COLO829 (cell line): ENCODE measurements at places on chromosomes 16 and 17.

GRCh38 chr16:54070789-54071343 is 215.7 kb downstream of the IRX3 start:
- DNase-seq: no peak

- no peak for DNase-seq
Measured at GRCh38 chr17:1180958-1181752, 1.4 kb upstream of the ABR start.

GRCh38 chr16:23301251-23302044 is 654 bp upstream of the SCNN1B start:
- DNase-seq: no peak

- DNase-seq: no peak
Measured at GRCh38 chr17:15185625-15185991, 79.5 kb downstream of the PMP22 start.

- DNase-seq: no peak
Measured at GRCh38 chr16:16867973-16868372, 489.0 kb downstream of the NPIPA7 start.

GRCh38 chr17:81840826-81841778 is 6.3 kb upstream of the PPP1R27 start:
- DNase-seq: no peak

- no peak for DNase-seq
Measured at GRCh38 chr17:44759086-44759915, 513 bp downstream of the ADAM11 start.

DNA sequence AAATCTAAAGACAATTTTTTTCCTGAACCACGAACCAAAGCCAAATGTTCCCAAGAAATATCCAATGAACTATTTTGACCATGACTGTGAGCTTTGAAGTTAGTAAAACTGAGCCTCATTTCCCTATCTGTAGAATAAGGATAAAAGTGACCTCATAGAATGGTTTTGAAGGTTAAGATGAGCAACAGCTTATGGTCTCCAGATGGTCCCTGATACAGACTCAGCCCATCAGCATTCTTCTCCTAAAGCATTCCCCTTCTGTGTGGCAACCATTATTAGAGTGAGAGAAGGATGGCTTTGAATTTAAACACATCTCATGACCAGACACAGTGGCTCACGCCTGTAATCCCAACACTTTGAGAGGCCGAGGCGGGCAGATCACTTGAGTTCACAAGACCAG is 70.1 kb downstream of the COPRS start:
- no peak for DNase-seq

DNA sequence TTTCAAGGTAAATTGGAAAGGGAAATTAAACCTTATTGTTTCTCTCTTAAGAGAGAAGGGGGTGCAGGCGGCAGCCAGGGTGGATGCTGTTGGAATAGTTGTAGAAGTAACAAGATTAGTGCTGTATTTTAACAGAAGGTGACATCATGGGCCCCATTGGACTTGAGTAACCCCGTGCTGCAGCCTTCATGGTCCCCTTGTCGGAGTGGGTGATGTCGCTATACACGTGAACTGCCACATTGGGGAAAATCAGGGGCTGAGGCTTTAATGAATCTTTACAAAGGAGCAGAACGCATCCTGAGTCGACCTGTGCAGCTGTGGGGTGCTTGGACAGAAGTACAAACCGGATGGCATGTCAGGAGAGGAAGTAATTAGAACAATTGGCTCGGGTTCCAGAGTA is 3.2 kb downstream of the SNX11 start:
- no peak for DNase-seq

- DNase-seq: no peak
Measured at GRCh38 chr16:83306961-83307593, 500.7 kb upstream of the HSBP1 start.

GRCh38 chr17:34728771-34729310 is 149.5 kb downstream of the TMEM132E start:
- DNase-seq: no peak

- no peak for DNase-seq
Measured at GRCh38 chr17:63285551-63285950, 160.6 kb downstream of the CYB561 start.

DNA sequence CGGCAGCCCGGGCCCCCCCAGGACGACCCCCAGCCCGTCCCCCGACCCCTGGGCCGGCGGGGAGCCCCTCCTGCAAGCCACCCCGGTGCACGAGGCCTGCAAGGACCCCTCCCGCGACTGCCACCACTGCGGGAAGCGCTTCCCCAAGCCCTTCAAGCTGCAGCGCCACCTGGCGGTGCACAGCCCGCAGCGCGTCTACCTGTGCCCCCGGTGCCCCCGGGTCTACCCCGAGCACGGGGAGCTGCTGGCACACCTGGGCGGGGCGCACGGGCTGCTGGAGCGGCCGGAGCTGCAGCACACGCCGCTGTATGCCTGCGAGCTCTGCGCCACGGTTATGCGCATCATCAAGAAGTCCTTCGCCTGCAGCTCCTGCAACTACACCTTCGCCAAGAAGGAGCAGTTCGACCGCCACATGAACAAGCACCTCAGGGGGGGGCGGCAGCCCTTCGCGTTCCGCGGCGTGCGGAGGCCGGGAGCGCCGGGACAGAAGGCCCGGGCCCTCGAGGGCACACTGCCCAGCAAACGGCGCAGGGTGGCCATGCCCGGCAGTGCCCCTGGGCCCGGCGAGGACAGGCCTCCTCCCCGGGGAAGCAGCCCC is 15.6 kb upstream of the ZFPM1 start:
- DNase-seq: no peak

GRCh38 chr16:74100395-74101326 is 196.0 kb upstream of the PSMD7 start:
- no peak for DNase-seq

DNA sequence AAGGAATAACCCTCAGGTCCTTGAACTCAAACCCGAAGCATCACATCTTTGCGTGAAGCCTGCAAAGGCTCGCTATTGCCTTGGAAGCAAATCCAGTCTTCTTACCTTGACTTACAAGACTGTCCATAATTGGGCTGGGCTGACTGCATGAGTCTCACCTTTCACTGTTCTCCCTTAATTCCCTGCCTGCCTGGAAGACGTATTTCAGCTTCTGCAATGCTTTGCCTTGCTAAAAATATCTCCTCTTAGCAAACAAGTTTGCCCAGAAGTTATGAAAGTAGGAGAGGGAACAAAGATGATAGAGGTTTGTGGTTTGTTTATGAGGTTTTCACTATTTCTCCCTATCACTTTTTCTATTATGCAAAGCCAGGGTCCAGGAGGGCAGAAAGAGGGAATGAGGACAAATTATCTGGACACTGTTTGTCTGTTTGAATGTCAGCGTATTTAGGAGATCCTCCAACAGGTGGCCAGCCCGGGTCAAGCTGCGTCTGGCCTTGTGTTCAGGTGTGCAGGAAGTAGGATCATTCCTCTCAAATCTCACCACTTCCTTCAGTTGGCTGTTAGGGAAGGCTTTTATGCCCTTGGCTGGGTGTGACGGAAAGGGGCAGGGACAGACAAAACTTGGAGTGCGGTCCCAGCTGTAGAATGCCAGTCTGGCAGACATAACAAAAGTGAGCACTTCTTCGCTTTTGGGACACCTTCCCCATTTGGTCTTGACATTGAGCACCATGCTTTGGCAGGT is 488.9 kb downstream of the CDH13 start:
- DNase-seq: no peak

DNA sequence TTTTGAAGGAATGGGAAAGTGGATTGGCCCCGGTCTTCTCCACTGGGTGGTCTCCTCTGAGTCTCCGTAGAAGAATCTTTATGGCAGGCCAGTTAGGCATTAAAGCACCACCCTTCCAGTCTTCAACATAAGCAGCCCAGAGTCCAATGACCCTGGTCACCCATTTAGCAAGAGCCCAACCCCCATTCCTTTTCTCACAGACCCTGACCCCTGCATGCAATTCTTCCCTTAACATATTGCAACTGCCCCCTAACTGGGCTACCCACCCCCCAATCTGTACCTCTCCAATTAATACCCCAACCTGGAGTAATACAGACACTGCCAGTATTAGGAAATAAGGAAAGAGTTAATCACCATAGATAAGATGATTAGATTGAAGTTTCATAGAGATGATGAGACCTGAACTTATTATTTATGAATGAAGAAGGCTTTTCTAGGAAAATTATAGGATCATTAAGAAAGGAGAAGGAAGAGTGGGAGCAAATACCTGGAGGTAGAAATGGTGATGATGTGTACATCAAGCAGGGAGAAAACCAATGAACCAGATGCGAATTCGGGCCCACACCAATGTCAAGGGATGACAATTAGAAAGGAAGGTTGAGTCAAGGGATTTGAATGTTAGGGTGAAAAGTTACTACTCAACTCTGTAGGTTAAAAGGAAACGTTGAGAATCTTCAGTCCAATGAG is 2.4 kb downstream of the CCL2 start:
- DNase-seq: no peak

- no peak for DNase-seq
Measured at GRCh38 chr17:9021158-9021991, at the start of gene NTN1. Gene NTN1, plus strand, starts transcription at chr17:9021510. Its CDS starts 864 bp downstream, at chr17:9022374.

DNA sequence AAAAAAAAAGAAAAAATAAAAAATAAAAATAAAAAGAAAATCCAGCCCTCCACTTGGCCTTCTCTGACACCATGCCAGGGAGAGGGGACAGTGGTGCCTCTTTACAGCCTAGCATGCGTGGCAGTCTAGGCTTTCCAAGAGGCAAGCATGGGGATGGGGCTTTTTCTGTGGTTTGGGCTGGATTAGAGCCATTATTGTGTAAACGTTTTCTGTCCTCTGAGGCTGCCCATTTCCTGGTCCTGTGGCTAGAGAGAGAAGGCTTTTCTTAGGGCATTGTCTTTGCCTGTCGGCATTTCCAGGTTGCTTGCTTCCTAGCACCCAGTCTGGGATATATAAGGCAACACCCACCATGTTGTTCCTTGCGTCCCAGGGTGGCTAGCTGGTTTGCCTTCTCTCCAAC is 2.7 kb upstream of the DHRS7B start:
- DNase-seq: no peak

- no peak for DNase-seq
Measured at GRCh38 chr17:75142236-75142971, 10.9 kb upstream of the NT5C start.

GRCh38 chr17:19703106-19703827 is 13.1 kb downstream of the SLC47A2 start:
- DNase-seq: no peak

DNA sequence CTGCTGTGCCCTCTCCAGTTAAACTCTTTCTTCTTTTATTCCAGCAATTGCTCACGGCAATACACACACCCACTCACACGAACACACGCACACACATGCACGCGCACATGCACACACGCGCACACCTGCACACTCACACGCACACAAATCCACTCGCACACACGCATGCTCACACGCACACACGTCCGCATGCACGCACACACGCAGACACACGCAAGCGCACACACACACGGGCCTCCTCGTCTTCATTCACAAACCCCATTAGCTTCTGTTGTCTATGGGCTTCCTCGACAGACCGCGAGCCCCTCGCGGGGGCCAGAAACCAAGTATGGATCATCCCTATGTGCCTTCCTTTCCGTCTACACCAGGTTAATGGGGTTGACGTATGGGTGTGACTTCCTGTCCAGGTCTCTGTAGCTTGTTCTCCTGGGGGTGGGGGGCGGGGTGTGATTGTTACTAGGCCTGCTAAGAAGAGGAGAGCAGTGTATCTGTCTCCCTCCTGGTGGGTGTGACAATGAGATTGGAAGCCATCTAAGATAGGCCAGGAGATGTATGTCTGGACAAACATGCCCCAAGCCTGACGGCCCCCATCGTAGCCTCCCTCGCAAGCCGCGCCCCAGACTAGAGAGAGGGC is 670 bp upstream of the CTF1 start:
- DNase-seq: no peak

DNA sequence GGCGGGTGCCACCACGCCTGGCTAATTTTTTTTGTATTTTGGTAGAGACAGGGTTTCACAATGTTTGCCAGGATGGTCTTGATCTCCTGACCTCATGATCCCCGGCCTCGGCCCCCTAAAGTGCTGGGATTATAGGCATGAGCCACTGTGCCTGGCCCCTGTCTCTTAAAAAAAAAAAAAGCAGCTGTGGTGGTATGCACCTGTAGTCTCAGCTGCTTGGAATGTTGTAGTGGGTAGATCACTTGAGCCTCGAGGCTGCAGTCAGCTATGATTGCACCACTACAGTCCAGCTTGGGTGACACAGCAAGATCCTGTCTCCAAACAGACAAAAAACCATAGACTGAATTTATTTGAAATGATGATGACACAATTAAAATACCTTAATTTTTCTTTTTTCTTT is 24.3 kb downstream of the CDK12 start:
- DNase-seq: no peak

- no peak for DNase-seq
Measured at GRCh38 chr17:75114552-75115314, 5.0 kb downstream of the ARMC7 start.

GRCh38 chr16:89436366-89436765 is 54.0 kb downstream of the ANKRD11 start:
- DNase-seq: no peak

- no peak for DNase-seq
Measured at GRCh38 chr17:80283116-80283852, 22.6 kb downstream of the RNF213 start.

DNA sequence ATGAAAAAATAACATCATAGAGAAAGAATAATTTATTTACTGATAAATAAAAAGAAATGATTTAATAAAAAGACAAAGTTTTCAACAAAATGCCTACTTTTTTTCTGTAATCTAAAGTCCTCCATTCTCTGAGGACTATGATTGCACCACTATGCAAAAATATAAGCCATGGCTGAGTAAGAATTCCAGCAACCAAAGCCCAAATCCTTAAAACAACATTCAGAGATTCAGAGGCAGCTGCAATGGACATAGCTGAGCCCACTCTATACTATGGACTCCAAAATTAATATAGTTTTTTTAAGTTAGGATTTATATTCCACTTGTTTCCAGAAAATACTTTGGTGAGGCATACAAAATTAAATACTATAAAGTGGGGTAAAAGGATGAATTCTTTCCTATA is 169.5 kb upstream of the C17orf78 start:
- DNase-seq: no peak

- no peak for DNase-seq
Measured at GRCh38 chr17:71337938-71338337, 782.9 kb upstream of the SOX9 start.

GRCh38 chr16:12153662-12154061 is 177.1 kb downstream of the SNX29 start:
- no peak for DNase-seq

DNA sequence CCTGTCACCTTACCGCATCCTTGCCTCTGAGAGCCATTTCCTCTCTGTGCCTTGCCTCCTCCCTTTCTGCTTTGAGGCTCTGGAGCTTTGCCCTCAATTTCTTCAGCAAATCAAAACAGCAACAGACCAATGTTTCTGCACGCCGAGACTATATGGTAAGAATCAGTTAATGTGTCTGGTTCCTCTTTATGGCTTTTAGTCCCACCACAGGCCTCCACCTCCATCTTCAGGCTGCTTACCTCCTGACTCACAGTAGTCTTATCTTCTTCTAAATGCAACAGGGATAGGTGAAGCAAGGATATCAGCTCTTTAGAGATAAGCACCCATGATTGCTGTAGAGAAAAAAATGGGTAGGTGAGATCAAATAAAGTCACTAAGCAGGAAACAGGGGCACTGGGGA is 9.2 kb upstream of the ALDOC start:
- DNase-seq: no peak

DNA sequence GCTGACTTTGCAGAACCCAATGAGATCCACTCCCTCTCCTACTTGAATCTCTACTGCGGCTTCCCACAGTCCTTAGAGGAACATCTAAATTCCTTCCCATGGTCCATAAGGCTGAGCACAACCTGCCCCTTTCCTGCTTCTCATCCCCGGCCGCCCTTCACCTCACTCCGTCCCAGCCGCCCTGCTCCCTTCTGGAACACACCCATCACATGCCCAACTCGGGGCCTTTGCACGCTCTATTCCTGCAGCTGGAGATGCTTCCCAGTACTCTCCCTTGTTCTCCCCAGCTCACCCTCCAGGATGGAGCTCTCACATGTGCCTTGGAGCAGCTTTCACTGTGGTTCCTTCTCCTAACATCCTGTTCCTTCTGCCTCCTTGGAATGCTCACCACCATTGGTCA is 23.6 kb downstream of the NKD1 start:
- no peak for DNase-seq
